ENCODE measurements at places on chromosomes 3 and 15.
A peak's percentile ranks its signal among the peaks of the same experiment; 100 is the strongest.

GRCh38 chr3:131361464-131362421 is 19.8 kb upstream of the NUDT16 start:
- DNase-seq, result no peak

- no peak for DNase-seq
Measured at GRCh38 chr3:126376444-126376843, 18.3 kb upstream of the CFAP100 start.

- DNase-seq, result no peak
Measured at GRCh38 chr3:14879211-14879874, 60.6 kb downstream of the FGD5 start.

DNA sequence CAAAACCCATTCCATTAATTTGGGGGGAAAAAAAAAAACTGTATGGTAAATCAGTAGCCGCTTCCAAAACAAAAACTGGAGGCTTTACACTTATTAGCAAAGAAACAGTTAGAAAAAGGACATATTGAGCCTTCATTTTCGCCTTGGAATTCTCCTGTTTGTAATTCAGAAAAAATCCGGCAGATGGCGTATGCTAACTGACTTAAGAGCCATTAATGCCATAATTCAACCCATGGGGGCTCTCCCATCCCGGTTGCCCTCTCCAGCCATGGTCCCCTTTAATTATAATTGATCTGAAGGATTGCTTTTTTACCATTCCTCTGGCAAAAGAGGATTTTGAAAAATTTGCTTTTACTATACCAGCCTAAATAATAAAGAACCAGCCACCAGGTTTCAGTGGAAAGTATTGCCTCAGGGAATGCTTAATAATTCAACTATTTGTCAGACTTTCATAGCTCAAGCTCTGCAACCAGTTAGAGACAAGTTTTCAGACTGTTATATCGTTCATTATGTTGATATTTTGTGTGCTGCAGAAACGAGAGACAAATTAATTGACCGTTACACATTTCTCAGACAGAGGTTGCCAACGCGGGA is 9.4 kb upstream of the RPL24 start:
- DNase-seq, result no peak

GRCh38 chr3:149538371-149538770 is 63.9 kb downstream of the TM4SF4 start:
- no peak for DNase-seq

DNA sequence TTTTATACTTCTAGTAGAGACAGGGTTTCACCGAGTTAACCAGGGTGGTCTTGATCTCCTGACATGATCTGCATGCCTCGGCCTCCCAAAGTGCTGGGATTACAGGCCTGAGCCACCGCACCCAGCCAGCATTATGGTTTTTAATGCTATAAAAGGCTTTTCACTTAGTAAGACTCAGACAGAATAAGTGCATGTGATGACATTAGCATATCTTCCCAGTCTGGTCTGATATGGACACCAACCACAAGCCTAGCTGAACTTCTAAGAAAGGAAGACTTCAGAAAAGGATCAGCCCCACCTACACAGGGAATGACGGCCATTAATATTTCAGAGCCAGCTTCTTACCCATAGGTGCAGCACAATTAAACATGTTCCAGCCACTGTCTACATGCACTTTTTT is 27.0 kb downstream of the GRK7 start:
- no peak for DNase-seq

DNA sequence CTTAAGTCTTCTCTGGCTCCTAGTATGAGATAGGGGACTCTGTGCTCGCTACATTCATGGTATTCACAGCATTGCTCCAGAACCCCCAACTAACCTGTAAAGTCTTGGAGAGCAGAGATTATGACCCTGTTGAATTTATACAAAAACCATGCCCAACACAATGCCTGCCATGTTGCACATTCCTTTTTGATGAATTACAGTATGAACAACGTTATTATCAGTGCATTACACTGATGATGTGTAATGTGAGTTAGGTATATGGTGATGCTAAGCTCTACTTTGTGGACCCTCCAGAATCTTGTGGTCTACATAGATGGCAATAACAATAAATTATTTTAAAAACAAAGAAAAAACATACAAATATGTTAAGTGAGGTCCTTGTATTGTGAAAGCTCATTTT is 64.3 kb downstream of the EOMES start:
- DNase-seq, result no peak

- DNase-seq, result no peak
Measured at GRCh38 chr3:61617041-61617440, 55.7 kb downstream of the PTPRG start.

DNA sequence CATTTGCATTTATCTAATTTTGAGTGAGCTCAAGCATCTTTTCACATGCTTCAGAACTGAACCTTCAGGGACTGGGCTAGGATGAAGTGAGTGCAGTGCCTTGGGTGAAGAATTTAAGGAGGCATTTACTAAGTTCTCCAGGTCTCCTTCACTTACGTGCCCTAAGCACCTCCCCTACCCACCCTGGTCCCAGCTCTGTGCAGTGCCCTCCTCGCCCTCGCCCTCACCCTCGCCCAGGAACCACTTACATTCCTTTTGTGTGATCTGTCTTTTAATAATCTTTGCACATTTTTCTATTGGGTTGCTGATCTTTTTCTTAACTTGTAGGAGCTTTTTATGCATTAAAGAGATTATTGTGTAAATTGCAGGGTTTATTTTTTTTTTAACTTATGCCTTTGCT is 322.6 kb downstream of the THSD4 start:
- DNase-seq, result no peak

GRCh38 chr3:22960105-22960984 is 242.8 kb upstream of the UBE2E2 start:
- no peak for DNase-seq

DNA sequence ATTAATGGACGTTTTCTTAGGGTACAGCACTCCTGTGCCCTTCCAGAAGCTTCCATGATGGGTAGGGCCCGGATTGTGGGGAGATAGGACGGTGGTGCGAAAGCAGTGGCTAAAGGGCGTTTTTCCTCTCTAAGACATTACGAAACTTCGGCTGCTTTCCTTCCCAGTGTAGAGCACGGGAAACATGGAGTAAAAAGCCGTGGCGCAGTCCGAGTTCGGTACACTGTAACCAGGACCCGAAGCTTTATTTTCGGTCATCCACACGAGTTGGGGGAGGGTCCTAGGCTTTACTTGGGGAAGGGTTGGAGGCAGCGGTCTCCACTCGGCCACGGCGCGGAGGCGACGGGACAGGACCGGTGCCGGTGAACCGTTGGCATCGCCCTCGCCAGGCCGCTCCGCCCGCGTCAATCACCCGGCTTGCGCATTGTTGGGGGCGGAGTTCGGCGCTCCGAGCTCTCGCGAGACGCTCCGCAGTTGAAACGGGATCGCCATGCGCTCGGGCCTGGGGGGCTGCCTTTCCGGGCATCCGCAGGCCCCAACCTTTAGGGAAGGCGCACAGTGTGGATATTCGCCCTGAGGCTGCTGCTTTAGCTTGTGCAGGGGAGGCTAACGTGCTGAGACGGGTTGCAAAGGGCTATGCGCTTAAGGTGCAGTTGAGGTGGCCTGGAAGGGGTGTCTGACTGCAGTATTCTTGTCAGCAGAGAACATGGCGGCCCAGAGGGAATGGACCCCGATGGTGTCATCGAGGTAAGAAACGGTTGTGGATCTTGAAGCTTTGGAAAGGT is 546 bp downstream of the EIF4A2 start:
- DNase-seq, result peak; percentile 58

- DNase-seq, result no peak
Measured at GRCh38 chr3:128480278-128480677, 12.7 kb downstream of the GATA2 start.

DNA sequence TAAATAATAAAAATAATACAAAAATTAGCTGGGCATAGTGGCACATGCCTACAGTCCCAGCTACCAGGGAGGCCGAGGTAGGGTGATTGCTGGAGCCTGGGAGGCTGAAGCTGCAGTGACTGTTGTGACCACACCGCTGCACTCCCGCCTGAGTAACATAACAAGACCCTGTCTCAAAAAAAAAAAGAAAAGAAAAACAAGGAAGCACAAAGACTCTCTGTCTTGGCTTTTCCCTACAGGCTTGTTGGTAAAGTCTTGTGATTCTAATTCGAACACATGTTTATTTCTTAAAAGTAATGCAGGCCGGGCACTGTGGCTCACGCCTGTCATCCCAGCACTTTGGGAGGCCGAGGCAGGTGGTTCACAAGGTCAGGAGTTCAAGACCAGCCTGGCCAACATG is 60.1 kb downstream of the CAPN3 start:
- DNase-seq, result no peak

DNA sequence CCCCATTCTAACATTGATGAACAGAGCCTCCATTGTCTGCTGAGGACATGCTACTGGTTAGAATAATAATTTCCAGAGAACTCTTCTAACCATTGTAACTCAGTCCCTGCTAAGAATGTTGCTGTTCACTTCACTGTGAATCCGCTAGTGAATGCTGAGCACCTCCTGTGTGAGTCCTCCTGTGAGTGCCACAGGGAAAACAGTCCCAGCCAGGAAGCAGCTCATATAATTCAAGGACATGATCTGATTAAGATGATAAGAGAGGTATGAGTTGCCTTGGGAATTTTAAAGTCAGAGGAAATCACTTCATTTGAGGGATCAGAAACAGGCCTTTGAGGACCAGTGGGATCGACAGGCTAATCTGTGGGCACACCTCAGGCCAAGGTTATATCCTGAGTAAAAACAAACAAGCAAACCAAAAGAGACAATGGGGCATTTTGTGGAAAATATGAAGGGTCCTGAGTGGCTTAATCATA is 33.9 kb upstream of the GPR160 start:
- no peak for DNase-seq

DNA sequence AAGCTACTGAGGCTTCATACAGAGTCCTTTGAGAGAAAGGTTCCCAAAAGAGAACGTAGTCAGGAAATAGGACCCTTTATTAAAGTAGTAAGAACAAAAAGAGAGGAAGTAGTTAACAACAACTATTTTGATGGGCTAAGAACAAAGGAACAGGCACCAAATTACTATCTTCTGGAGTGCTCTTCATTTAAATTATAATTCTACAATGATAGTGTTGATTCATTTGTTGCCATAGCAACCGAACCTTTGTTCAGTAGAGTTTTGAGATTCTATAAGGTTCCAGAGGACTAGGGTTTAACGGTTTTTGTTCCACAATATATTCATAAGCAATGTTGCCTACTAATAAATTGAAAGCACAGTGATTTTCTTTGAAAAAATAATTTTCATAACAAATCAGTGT is 78.8 kb downstream of the CMSS1 start:
- no peak for DNase-seq

Measured in stimulated activated CD8-positive, alpha-beta memory T cell treated with anti-CD3 and anti-CD28 coated beads, Interleukin-15, amount 100 ng/mL, for 1 hour (primary cell).